Umbilical cord (tissue), 2 donors: ENCODE measurements at places on chromosomes 2 and 18. TPM values are rescaled to one million over a fixed set of nuclear protein-coding genes. Genes with fewer than 3 reads are reported as not detected.

DNA sequence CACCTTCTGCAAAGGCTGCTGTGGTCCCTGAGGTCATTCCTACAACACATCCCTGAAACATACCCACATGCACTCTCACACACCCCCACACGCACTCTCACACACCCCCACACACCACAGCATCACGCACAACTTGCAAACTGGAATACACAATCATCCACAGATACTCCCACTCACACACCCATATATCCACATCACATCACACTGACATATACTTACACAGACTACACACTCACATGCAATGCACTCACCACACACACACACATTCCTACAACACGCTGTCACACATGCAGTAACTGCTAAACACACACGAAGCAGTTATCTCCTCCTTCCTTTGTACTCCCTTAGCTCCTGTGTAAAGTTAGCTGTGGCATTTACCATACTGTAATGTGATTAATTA lies 57.1 kb upstream of the PKDCC start:
- DNase-seq: no peak

GRCh38 chr2:8276026-8276425 lies 405.8 kb upstream of the ID2 start:
- DNase-seq: no peak

GRCh38 chr2:212109792-212110680 lies 428.6 kb downstream of the ERBB4 start:
- DNase-seq: no peak

- no peak for DNase-seq
These were observed 27.1 kb upstream of the FZD5 start for GRCh38 chr2:207796585-207797350.

- no peak for DNase-seq
These were observed 184.2 kb upstream of the COL3A1 start for GRCh38 chr2:188789951-188790350.

ELOA2 gene
- total RNA-seq: 1.9 TPM
